ENCODE measurements at places on chromosomes 5 and 9.

- no peak for DNase-seq
Measured at GRCh38 chr9:12656803-12657202, 36.4 kb upstream of the TYRP1 start.

DNA sequence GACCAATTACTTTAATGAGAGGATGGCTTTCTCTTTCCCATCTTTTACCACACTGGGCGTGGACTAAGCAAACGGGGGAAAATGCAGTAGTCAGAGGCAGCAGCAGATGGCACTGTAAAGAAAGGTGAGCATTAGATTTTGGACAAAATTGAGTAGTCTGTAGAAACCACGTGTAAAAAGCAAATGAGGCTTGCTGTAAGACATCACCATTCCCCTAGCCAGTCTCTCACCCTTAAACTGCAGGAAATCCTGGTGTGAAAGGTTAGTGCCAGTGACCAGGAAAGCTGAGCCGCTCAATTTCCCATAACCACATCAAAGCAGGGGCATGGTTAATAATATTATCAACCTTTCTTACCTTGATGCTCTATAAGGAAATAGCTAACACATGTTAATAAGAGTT lies 31.8 kb downstream of the SPATA31C2 start:
- peak; percentile 17 for DNase-seq

DNA sequence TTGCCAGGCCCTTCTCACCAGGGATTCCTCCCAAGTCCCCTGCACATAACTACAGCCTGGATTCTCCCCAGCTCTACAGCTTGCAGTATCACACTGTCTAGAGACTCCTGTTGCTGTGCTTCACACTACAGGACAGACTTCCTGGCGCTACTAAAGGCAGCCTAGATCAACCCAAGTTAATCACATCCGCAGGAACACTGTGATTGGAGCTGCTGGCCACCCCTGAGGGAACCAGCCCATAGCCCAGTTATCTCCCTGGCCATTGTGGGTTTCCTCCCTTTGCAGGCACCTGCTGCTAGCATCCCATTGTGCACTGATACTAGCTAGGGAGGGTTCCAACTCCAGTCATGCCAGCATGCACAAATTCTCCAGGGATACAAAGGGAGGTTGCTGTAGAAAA lies 53.5 kb downstream of the NLN start:
- DNase-seq, result no peak

DNA sequence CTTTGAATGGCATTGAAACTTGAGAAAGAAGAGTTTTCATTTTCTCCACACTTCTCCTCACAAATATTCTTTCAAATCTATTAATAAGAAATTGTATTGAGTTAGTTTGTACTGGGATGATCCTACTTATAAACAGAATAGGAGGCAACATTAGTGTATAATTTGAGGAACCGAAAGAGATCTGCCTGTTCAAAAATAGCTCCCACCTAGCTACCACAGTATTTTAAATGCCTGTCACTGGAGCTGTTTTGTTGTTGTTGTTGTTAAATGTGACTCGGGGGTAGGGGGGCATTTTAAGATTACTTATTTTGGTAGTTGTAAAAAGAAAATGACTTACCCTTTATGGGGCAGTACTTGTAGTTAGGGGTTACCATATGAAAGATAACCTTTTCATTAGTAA lies 20.1 kb upstream of the HAPLN1 start:
- DNase-seq, result no peak

DNA sequence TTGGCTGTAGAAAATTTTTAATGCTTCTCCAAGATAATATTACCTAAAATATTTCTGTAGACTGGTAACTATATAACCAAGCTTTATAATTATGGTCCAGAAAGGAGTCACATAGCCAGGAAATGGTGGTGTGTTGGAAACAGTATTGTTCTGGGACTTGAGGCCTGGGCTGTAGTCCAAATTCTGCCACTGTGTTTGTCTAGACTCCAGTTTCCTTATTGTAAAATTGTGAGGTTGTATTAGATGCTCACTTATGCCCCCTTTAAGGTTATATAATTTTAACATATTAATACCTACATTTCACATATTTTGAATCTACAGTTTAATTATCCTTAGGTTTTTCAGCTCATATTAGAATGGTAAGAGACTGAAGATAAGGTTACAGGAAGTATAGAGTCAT lies 42.4 kb downstream of the STX17 start:
- peak; percentile 16 for DNase-seq

- DNase-seq, result no peak
Measured at GRCh38 chr9:8078641-8079140, 279.1 kb upstream of the DMAC1 start.

- peak; percentile 75 for DNase-seq
Measured at GRCh38 chr9:13805546-13805945, 508.4 kb downstream of the NFIB start.

- no peak for DNase-seq
Measured at GRCh38 chr9:113018247-113018646, 6.3 kb upstream of the ZNF883 start.

- peak; percentile 58 for DNase-seq
Measured at GRCh38 chr5:154593071-154593470, 115.0 kb upstream of the HAND1 start.

- DNase-seq, result no peak
Measured at GRCh38 chr9:31500422-31500821, 884.0 kb upstream of the ACO1 start.

- no peak for DNase-seq
Measured at GRCh38 chr5:135643881-135644766, 65.3 kb upstream of the CXCL14 start.

GRCh38 chr9:124209279-124209678 lies 48.5 kb upstream of the NEK6 start:
- no peak for DNase-seq

DNA sequence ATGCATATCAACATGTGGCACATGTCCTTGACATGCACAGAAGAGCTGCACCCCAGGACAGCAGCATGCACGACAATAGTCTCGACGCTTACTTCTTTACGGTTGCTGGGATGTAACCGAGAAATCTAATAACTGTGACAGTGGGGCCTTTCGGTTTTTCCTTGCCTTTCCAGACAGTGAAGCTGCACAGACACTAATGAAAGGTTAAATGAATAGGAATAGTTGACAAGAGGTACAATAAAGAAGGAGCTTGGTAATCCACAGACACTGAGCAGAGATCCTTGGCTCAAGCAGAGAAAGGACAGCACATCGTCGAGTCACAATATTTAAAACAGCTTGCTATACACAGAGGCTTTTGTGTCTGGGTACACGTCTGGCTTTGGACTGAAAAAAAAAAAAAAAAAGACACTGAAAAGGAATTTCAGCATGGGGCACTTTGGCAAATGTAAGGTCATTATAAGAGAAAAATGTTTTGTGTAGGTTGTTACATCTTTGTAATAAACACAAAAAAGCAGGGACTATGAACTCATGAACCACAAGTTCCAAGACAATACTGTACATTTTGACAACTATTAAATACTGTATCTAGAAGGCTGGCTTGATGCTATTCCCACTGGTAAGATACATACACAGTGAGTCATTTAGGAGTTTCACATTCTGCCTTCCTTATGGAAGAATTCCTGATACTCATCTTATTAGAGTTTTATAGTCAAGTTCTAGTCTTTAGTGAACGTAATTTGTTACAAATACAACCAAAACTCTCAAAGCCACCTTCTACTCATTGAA lies 5.6 kb downstream of the BNC2 start:
- DNase-seq, result peak; percentile 82

GRCh38 chr5:113524927-113525326 lies 11.4 kb downstream of the YTHDC2 start:
- no peak for DNase-seq

- peak; percentile 80 for DNase-seq
Measured at GRCh38 chr9:35521708-35522107, 31.8 kb downstream of the RUSC2 start.

- DNase-seq, result peak; percentile 97
Measured at GRCh38 chr5:74206579-74207550, 433.7 kb downstream of the ENC1 start.

DNA sequence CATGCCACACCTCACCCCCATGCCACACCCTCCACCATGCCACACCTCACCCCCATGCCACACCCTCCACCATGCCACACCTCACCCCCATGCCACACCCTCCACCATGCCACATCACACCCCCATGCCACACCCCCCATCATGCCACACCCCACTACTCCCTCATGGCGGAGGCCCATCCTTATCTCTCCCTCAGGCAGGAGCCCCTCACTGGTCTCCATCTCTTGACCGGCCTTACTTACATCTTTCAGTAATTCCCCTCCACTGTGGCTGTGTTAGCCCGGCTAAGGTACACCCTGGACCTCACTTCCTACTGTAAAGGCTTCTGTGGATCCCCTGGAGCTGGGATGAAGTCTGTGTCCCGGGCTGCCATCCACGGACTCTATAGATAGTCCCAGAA lies 102.0 kb downstream of the OLFM1 start:
- DNase-seq, result no peak

- DNase-seq, result peak; percentile 53
Measured at GRCh38 chr5:163915481-163915961, 410.1 kb downstream of the MAT2B start.

GRCh38 chr5:44933686-44934085 lies 124.9 kb downstream of the MRPS30 start:
- DNase-seq, result no peak

GRCh38 chr5:111636736-111637135 lies 120.3 kb downstream of the NREP start:
- no peak for DNase-seq

DNA sequence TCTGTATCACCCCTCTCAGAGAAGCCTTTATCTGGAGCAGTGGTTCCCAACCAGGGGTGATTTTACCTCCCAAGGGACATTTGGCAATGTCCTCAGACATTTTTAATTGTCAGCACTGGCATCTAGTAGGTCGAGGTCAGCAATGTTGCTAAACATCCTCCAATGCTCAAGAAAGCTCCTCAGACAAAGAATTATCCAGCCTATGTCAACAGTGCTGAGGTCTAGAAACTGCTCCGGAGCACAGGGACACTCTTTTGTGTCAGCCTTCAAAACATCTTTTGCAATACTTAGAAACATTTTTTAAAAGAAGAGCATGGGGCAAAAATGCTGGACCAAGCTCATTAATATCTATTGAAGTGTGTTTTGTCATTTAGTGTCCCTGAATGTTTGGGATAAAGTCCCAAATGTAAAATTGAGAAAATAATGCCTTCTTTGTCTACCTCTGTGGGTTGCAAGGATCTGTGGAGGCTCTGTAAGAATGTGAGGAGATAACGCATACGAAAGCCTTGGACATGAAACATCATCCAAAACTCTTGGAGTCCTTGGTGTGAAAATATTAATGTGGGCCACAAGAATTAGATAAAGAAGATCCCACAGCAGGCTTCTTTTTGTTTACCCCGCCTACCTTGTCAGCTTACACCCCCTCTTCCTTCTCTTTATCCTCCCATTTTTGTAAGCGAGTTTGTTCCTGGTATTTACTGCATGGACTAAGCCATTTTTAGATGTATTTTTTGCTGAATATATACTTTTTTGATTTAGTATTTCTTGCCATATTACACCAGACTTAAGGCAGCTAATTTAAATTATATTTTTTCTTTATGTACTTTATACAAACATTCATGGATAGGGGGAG lies 193.5 kb downstream of the CD180 start:
- DNase-seq, result no peak

- no peak for DNase-seq
Measured at GRCh38 chr9:98240475-98240874, 15.0 kb downstream of the TBC1D2 start.

DNA sequence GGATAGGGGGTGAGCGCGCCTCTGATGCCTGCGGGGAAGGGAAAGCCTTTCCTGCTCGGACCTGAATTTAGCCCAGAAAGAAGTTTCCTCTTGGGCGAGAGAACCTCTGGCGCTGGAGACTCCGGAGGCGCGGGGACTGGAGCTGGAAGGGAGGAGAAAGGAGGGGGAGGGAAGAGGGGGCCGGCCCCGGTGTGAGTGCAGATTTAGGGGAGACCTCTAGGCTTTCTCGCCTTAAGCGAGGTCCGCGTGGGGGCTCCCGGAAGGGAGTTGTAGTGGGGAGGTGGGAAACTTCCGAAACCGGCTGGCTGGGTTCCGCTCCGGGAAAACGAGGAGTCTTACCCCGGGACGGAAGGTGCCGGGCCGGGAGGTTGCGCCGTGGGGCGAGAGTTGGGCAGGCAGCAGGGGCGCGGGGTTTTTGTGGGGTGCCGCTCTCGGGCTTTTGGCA lies 1.3 kb downstream of the PCSK5 start:
- no peak for DNase-seq

GRCh38 chr9:112408819-112409218 lies 28.9 kb downstream of the HSDL2 start:
- no peak for DNase-seq

- no peak for DNase-seq
Measured at GRCh38 chr9:96289392-96289791, 12.6 kb downstream of the HSD17B3 start.
